ENCODE measurements at places on chromosomes 7 and 10. TPM values are rescaled to one million over a fixed set of nuclear protein-coding genes. Genes with fewer than 3 reads are reported as not detected.

The CLDN4 gene
- not detected for total RNA-seq

- DNase-seq = no peak
These were observed 162.6 kb downstream of the JAZF1 start for GRCh38 chr7:28018020-28018419.

The NRG3 gene
- total RNA-seq = 0.41 TPM

- DNase-seq = no peak
These were observed 506.6 kb upstream of the POT1 start for GRCh38 chr7:125436220-125436619.

- DNase-seq = no peak
These were observed 161.5 kb downstream of the DNAH11 start for GRCh38 chr7:21704359-21704758.

The RAPGEF5 gene
- total RNA-seq = 66.5 TPM

DNA sequence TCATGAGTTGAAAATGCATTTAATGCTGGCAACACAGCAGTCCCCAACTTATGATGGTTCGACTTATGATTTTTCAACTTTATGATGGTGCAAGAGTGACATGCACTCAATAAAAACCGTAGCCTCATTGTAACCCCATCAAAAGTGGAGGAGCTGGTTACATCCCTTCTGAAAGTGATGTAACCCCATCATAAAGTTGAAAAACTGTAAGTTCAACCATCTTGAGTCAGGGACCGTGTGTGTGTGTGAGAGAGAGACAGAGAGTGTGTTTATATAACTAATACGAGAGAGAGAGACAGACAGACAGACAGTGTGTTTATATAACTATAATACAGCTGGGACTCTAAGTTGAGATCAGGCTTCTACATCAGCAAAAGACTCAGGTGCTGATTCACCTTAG lies 21.0 kb downstream of the ANXA11 start:
- no peak for DNase-seq

- DNase-seq = no peak
These were observed 27.8 kb downstream of the KCNMA1 start for GRCh38 chr10:77609781-77610272.

DNA sequence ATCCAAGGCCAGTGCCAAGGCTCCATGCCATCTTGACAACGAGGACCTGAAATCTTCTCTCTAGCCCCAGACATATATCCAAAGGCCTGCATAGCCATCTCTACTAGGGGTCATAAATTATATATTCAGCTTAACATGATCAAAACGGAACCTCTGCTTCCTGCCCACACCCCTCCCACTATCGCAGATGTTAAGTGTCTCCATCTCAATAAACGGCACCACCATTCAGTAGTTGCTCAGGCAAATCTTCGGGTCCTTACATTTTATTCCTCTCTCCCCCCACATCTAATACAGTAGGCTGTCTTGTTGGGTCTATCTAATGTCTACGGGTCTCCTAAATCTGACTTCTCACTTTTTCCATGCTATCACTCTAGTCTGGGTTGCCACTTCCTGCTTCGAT lies 201.1 kb upstream of the PLXNA4 start:
- no peak for DNase-seq

The WNT16 gene
- not detected for total RNA-seq

DNA sequence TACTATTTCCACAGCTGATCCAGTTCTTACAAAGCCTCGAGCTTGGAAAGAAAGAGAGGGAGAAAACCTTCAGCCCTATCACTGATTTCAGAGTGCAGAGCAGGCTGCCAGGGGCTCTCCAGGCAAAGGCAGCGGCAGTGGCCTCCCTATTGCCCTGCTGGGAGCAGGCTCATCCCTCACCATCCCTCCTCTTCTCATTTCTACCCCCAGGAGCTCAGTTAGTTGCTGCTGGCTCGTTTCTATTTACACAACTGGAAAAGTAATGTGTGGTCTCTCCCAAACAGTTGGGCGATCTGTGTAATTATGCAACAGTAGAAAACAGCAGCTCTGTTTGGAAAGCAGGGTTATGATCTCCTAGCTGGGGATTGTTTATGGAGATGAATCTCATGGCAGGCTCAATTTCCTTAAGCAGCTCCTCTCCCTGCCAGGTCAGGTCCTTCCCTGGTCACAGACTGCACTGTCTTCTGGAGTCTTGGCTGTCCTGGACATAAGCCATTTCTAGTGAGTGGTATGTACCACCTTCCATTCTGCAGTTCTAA lies 28.7 kb upstream of the TNS3 start:
- no peak for DNase-seq

GRCh38 chr10:63738410-63738809 lies 217.2 kb downstream of the REEP3 start:
- no peak for DNase-seq

GRCh38 chr10:117264782-117265181 lies 23.9 kb downstream of the SLC18A2 start:
- DNase-seq = no peak

The OR2A1 gene
- not detected for total RNA-seq

DNA sequence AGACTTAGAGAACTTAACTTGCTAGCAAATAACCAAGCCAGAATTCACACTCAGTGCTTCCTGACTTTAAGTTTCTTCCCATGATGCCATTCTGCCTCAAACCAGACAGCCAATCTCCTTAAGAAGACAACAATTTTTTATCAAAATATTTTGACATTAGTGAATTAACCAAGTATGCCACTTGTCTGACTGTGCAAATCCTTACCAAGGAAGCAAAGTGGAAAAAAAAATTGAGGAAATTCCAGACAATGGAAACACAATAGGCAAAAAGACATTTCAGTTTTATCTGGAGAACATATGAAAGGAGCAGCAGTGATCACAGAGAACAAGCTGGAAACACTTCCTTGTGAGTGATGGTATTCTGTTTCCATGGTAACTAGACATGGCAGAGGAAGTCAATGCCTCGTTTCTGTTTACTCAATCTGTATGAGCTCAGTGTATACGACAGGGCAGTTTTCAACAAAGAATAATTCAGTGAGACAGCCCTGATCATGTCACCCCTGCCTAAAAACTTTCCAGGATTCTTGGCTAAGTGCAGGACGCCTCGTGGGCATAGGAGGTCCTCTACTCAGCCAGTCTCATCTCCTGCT lies 114.2 kb downstream of the DYNC1I1 start:
- DNase-seq = no peak

- DNase-seq = no peak
These were observed 1325.0 kb downstream of the XPNPEP1 start for GRCh38 chr10:108598320-108598695.

DNA sequence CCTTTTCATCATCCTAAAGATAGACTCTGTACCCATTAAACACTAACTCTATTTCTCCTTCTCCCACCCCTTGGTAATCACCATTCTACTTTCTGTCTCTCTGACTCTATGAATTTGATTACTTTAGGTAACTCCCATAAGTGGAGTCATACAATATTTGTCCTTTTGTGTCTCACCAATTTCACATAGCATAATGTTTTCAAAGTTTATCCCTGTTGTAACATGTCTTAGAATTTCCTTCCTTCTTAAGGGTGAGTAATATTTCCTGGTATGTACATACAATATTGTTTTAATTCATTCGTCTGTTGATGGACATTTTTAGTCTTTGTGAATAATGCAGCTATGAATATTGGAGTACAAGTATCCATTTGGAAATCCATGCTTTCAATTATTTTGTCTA lies 50.9 kb upstream of the CDCA7L start:
- no peak for DNase-seq

- no peak for DNase-seq
These were observed 126.6 kb downstream of the TRRAP start for GRCh38 chr7:99004781-99005500.

GRCh38 chr10:72875250-72876055 lies 18.1 kb upstream of the OIT3 start:
- no peak for DNase-seq

Measured in thoracic aorta (tissue), 2 donors.